Activated T-helper 2 cell treated with anti-CD3 and anti-CD28 coated beads, Interferon-gamma antibody, Interleukin-2, Interleukin-4, amounts not matched to agents 10 μg/mL and 5 μg/mL and 100 μg/mL, durations not matched to agents 14 hours and 24 hours and 36 hours (primary cell): ENCODE measurements at places on chromosomes 11 and 22. TPM values are rescaled to one million over a fixed set of nuclear protein-coding genes. Genes with fewer than 3 reads are reported as not detected.

GRCh38 chr22:22818861-22819855 is 68.5 kb upstream of the IGLL5 start:
- peak overlapping the region; percentile 49 for H3K4me3 ChIP-seq
- DNase-seq: peak; percentile 58
- H3K4me1 ChIP-seq: peaks cover 83% of the 10 kb centered on the region

GRCh38 chr11:133895061-133895479 is 49.8 kb upstream of the SPATA19 start:
- H3K4me3 ChIP-seq: no peak overlapping the region
- peaks cover 16% of the 10 kb centered on the region for H3K36me3 ChIP-seq
- DNase-seq: no peak
- peaks cover 6% of the 10 kb centered on the region for H3K27me3 ChIP-seq
- no peaks in the 10 kb centered on the region for H3K4me1 ChIP-seq
- no peak overlapping the region for H3K27ac ChIP-seq

GRCh38 chr22:44665115-44665514 is 36.9 kb upstream of the PRR5 start:
- H3K4me3 ChIP-seq: no peak overlapping the region
- no peaks in the 10 kb centered on the region for H3K36me3 ChIP-seq
- no peak for DNase-seq
- H3K27ac ChIP-seq: no peak overlapping the region

The GLB1L2 gene
- 3.1 and 4.3 TPM in 2 replicates for total RNA-seq

DNA sequence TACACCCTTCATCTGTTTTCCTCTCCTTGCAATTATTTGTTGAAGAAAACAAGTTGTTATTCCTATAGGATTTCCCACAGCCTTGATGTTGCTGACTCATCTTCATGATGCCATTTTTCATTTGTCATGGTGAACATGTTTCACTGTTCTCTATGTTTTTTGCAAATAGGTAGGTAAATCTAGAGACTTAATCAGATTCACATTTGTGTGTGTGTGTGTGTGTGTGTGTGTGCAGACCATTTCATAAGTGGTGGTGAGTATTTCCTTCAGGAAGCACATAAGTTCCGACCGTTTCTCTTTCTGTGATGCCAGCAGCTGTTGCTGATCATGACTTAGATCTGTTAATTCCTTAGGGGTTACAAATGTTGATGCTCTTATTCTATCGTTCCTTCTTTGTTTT is 80.3 kb upstream of the IZUMO1R start:
- no peaks in the 10 kb centered on the region for H3K27me3 ChIP-seq
- no peak for DNase-seq
- no peaks in the 10 kb centered on the region for H3K36me3 ChIP-seq
- no peaks in the 10 kb centered on the region for H3K4me1 ChIP-seq
- H3K27ac ChIP-seq: no peak overlapping the region
- H3K4me3 ChIP-seq: no peak overlapping the region

DNA sequence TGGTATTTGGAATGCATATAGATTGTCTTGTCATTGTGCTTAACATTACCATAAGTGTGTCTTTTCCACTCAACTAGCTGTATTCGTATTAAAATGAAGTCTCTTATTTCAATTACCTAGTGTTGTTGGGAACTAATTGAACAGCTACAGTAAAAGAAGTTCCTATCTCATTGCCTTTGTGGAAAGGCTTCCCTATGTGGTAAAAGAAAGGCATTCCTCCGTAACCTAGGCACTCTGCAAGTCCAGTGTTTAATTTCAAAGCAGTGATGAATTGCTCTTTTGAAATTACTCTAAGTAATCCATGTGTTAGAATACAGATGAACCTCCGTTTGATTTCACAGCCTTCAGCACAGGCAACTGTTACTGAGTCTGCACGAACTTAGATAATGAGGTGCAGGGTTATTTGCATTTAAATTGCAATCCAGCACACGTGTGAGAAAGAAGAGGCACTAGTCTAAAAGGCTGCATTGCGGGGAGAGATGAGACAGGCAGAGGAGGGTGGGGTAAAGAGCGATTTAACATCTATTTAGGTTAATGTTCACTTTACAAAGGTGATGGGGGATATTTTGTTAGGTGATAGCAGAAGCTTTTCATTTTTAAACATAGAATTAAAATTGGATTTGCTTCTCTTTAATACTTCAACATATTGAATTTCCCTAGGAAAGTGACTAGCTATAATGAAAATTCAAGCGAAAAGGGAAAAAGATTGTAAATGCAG is 25.0 kb upstream of the CRTAM start:
- H3K4me1 ChIP-seq: peaks cover 23% of the 10 kb centered on the region
- DNase-seq: no peak
- H3K36me3 ChIP-seq: peaks cover 9% of the 10 kb centered on the region
- no peak overlapping the region for H3K4me3 ChIP-seq

The PDGFD gene
- not detected in 2 replicates for total RNA-seq

DNA sequence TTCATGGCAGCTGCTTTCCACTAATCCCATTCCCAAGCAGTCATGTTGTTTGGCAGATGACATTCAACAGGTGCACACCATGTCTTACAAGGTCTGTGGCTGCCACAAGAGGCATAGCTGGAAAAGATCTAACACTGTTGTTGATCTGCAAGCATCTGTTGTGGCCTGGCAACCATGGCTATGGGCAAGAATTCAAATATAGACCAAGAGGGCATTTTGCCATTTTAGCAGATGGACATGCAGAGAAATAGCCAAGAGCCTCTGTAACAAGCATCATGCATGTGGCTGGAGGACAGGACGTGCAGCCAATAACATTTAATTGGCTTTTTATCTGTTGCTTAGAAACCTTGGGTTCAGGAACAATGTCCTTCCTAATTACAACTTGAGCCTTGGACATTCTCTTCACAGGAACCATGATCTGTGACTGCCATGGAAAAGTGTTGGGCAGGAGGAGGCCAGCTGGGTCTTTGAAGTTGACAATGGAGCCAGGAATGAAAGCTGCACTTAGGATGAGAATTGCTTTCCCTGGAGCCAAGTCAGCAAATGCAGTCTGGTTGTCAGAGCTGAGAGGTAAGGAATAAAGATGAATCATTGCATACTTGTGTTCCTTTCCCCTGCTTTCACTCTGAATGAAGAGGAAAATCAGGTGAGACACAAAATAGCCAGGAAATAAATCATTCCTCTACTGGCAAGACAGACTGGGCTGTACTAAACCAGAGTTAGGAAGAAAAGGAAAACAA is 113.6 kb upstream of the ANO5 start:
- no peak overlapping the region for H3K4me3 ChIP-seq
- no peaks in the 10 kb centered on the region for H3K36me3 ChIP-seq
- DNase-seq: no peak
- H3K4me1 ChIP-seq: no peaks in the 10 kb centered on the region
- H3K27ac ChIP-seq: no peak overlapping the region

GRCh38 chr11:115226556-115226955 is 277.7 kb downstream of the CADM1 start:
- peaks cover 33% of the 10 kb centered on the region for H3K4me1 ChIP-seq
- no peak overlapping the region for H3K27ac ChIP-seq
- H3K27me3 ChIP-seq: peaks cover 35% of the 10 kb centered on the region
- no peak for DNase-seq
